ENCODE measurements at places on chromosomes 7 and 10.

DNA sequence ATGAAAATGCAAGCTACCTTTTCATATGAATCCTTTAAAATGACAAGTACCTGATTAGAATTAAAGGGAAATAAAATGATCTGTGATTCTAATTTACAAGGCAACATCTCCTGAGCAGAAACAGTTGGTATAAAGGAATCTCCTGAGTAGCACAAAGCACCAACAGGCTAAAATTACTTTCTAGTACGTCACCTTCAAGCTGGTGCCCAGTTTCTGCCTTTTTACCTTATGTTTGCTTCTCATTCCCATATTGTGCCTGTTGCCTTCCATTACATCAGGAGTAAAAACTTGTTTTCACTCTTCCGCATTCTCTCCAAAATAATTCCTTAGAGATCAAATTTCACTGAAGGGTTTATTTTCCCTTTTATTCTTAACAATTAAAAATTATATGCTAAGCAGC lies 587.1 kb upstream of the KCND2 start:
- DNase-seq, result no peak

DNA sequence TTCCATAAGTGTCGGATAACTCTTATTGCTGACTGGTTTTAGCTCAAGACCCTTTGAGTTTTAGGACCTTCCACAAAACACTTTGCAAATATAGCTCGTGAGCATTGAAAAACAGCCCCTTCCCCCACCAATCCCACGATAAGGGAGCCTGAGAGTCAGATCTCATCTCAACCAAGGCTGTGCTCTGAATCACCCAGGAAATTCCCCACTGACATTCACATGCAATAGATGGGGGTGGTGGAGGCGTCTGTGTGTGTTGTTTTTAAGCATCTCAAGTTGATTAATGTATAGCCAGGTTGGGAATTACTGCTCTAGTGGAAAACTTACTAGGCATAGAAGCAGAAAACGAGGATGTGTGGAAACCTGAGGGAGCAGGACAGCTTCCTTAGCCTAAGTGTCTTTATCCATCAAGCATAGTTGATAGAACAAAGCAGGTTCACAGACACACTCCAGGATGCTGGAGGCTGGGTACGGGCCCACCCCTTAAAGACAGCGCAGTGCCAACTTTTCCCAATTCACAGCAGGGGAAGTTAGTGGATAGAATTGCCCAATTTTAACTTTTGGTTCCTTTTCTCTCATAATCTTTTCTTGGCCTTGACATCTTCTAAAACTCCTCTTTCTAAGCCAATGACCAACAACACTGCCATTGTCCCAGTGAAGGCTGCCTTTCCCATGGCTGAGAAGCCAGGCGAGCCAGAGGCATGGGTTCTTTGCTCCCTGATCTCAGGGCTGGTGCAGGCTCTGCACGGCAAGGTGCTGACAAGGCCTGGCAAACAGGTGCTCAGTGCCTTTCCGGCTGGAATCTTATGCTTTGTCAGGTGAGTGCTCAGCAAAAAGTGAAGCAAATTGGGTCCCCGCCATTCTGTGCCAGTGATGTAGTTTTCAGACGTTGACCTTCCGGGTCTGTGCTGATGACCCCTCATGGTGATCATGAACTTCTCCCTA lies 98.5 kb upstream of the INSIG1 start:
- no peak for DNase-seq

GRCh38 chr10:97037365-97038361 lies 148.1 kb downstream of the SLIT1 start:
- DNase-seq, result peak; percentile 48

GRCh38 chr10:35870665-35871310 lies 228.7 kb upstream of the FZD8 start:
- no peak for DNase-seq

DNA sequence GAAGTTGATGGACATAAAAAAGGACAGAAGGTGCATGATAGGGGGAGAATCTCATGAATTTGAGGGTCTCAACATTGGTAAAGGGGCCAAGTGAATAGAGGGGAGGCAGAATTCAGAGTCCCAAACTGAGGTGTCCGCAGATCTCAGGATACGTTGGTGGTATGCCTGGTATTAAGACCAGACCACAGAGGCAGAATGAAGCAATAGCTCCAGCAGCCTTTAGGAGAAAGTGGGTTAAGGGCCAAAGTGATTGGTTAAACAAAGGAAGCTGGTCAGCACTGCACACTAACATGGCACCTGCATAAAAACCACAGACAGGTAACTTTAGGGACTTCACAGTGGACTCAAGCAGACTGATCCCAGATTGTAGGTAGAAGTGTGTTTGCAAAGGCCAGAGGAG lies 37.5 kb downstream of the MEST start:
- DNase-seq, result no peak

DNA sequence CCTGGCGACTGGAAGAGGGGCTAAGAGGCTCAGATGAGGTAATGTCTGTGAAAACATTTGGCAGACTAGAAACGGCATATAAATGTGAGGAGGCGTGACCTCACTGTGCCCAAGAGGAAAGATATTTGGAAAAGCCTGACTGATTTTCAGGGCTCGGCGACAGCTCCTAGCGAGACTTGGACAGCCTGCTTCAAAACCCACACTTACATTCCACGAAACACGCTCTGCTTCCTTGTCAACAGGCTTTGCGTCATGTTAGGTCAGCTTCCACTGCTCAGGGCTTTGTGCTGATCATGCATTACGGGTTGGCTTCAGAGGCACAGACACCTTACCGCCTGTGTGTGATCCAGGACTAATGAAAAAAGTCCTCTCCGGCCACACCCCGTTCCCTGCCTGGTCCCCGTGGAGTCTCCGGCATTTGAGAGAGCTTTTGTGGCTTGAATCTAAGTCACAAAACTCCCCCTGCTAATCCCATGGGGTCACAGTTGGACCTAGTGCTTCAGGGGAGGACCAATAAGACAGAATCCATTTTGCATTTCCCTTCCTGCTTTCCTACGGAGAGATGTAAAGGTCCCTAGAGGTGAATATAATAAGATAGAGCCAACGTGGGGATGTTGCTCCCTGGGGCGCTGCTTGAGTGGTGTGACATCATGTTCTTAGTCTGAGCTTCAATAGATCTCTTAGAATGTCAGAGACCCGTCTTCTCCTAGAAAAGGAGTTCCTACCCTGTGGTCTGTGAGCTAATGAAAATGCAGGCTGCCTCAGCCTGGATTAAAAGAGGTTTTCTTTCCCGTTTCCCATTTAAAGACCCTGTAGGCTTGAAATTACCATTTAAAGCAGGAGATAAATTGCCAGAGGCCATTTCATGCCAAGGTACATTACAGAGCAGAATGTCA lies 25.5 kb downstream of the FGFBP3 start:
- no peak for DNase-seq

DNA sequence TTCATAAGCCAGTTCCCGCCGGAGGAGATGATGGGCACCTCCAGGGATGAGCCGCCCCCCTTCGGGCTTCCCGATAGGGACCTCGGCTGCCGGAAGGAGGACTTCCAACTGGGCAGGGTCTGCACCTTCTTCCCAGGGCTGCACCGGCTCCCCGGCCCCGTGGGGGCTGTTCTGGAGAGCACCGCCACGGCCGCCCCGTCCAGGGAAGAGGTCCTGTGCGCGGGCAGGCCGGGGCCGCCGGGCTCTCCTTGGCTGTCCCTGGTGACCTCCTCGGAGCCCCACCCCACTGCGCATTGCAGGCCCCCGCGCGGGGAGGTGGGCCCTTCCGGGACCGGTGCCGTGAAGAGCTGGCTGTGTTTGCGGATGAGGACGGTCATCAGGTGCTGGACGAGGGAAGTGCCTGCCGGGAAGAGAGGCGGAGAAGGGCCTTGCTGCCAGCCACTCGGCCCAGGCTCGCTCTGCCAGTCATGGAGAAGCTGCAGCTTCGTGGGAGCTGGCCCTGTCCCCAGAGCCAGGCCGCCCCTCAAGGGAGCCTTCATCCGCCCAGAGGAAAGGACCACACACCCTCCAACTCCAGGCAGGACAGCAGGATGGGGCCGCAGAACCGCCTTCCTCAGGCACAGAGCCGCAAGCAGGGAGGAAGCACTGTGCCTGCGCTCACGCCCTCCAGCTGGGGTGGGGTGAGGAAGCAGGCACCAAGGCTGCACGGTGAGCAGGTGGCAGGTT lies 144.4 kb downstream of the MAPK8 start:
- DNase-seq, result no peak

- no peak for DNase-seq
These were observed 727.9 kb upstream of the KCND2 start for GRCh38 chr7:119545118-119545517.

DNA sequence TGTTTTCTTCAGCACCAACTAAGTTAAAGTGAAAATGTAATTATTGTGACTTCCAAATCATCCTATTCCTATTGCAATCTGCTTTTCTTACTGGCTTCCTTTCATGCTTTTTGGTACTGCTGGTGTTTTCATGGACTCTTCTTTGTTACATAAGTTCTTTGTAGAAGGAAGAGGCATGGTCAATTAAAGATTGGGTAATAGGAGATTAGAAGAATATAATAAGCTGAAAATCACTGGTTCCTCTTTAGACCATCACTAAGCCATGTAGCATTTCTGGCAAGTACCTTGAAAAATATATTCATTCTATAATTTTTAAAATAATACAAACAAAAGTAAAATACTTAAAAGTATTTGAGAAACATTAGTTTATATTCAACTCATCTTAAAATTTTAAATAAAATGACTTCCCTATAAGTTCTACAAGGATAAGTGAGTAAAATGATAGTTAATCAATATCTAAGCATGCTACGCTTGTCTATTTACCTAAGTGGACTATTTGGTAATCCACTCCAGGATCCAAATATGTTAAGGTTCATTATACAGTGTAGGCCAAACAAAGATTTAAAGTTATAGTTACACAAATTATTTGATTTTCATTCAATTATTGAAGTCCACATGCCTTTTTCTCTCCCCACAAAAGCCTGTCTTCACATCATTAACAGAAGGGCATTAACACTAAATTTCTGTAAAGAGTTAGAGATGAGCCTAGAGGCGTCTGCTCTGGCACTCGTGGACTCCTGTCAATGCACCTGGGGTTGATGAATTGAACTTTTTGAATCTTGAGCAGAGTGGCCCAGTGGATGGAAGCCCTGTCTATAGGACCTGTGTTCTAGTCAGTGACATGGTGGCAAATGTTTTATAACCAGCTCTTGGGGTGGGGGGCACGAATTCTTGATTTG lies 408.1 kb downstream of the INHBA start:
- DNase-seq, result no peak

GRCh38 chr10:109956454-109957091 lies 33.3 kb upstream of the XPNPEP1 start:
- DNase-seq, result no peak

GRCh38 chr7:88363249-88363648 lies 56.6 kb upstream of the STEAP4 start:
- DNase-seq, result no peak

DNA sequence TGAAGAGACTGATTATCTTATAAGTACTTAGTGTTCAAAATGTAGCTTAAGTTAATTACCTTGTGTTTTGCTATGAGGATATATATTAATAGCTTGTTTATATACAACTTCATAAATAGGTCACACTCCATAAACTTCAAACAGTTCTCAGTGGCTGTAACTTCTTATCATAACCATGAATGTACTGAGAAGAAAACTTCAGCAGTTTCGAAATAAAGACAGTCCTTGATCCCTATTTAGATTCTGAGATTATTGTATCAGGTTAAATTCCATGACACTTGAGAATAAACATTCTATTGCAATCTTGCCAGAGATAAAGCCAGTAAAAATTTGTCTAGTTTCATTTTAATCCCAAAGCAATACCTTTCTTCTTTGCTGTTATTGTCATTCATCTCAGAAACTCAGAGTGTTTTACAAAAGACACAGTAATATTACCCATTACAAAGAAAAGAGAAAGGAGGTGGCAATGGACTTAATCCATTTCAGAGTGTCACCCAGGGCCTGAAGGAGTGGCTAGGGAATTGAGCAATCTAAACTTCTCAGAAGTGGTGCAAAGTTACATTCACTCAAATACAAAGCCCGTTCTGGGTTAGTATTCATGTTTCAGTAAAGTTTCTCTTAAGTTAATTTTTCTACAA lies 403.6 kb downstream of the SEMA3D start:
- no peak for DNase-seq

DNA sequence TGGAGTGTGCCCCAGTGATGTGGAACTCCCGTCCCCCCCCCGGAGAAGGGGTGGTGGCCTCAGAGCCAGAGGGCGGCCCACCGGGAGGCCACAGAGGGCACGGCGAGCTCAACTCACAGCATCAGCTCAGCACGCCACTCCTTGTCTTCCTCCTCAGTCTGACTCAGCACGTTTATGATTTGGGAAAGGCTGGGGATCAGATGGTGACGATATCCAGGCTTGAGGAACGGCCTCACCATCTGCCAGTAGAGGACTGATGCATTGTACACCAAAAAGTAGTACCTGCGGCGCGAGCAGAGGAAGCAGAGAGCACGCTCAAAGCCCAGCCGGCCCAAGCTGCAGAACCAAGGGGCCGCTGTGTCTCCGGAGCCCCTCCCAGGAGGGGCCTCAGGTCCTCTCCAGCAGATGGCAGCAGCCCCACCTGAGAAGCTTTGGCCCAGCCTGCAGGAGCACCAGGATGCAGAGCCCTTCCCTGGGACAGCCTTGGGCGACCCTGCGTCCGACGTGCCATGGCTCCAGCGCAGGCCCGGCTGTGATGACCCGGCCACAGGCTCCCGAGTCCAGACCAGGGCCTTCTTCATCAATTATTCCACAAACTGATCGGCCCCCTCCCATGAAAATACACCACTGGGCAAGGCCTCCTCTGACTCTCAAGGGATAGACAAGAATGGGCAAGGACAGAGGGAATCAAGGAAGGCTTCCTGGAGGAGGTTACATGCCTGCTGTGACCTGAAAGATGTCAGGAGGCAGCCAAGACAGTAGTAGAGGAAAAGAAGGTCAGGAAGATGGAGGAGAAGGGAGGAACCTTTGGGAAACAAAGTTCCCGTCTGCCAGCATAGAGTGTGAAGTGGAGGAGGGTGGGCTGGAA lies 3.7 kb downstream of the CFAP46 start:
- DNase-seq, result no peak

GRCh38 chr7:136183981-136184380 lies 206.8 kb upstream of the MTPN start:
- no peak for DNase-seq

DNA sequence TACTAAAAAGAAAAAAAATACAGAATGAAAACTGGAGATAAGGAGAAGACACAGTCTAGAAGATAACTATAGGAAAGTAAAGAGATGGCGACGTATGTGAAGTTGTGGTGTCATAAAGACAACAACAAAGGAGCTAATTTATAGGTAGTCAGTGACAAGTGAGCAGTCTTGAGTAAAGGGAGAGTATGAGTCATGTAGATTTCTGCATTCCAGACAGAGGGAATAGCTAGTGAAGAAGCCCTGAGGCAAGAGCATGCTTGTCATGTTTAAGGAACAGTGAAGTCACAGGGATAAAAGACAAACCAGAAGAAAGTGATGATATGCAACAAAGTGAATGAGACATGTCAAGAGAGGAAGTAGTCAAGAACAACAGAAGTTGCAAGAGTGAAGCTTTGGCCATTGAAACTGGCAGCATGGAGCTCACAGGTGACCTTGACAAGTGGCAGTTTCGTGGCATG lies 2.3 kb upstream of the MIOS start:
- no peak for DNase-seq

- no peak for DNase-seq
These were observed 26.3 kb upstream of the PWWP2B start for GRCh38 chr10:132370426-132371340.

GRCh38 chr10:110324201-110324804 lies 19.6 kb upstream of the SMNDC1 start:
- DNase-seq, result no peak

Data from stimulated activated CD8-positive, alpha-beta memory T cell treated with anti-CD3 and anti-CD28 coated beads, Interleukin-7, amount 100 ng/mL, for 24 hours (primary cell).